HT-29 (cell line): ENCODE measurements at places on chromosomes 4 and X.

DNA sequence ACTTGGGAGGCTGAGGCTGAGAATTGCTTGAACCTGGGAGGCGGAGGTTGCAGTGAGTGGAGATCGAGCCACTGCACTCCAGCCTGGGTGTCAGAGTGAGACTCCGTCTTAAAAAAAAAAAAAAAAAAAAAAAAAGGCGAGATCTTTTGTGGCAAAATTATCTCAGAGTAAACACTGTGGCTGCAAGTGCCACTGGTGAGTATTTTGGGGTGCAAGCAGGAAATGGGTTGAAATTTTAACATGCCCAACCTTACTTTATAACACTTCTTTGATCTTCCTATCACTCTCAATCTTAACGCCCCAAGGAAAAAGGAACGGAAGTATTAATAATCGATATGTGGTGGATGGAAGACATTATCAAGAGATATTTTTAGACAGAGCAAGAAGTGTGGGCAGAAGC is 32.1 kb downstream of the SLC34A2 start:
- DNase-seq: no peak

DNA sequence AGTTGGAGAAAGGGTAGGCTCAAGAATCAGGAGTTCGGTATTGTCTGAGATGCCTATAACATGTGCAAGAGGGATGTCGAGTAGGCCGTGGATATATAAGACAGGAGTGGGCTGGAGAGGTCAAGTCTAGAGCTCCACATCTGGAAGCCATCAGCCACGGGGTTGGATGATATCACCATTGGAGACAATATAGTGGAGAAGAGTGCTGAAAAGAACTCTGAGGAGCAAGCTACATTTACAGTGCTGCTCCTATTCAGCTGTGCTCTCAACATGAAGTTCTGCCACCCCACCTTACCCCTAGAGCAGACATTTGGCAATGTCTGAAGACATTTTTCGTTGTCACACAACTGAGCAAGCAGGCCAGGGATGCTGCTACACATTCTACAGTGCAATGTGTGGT is 20.9 kb upstream of the PLAC1 start:
- no peak for DNase-seq

DNA sequence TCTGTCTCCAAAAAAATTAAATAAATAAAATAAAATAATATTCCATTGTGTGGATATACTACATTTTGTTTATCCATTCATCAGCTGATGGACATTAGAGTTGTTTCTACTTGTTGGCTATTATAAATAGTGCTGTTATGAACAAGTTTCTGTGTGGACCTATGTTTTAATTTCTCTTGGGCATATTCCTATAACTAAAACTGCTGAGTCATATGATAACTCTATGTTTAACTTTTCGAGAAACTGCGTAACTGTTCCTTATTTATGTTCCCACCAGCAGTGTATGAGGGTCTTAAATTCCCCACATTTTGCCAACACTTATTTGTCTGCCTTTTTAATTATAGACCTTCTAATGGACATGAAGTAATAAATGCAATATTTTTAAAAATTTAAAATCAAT is 369.5 kb downstream of the CHIC1 start:
- DNase-seq: no peak

GRCh38 chrX:134732676-134733075 is 74.4 kb upstream of the PLAC1 start:
- no peak for DNase-seq

- DNase-seq: peak; percentile 6
Measured at GRCh38 chr4:41418444-41418843, 119.5 kb upstream of the LIMCH1 start.

DNA sequence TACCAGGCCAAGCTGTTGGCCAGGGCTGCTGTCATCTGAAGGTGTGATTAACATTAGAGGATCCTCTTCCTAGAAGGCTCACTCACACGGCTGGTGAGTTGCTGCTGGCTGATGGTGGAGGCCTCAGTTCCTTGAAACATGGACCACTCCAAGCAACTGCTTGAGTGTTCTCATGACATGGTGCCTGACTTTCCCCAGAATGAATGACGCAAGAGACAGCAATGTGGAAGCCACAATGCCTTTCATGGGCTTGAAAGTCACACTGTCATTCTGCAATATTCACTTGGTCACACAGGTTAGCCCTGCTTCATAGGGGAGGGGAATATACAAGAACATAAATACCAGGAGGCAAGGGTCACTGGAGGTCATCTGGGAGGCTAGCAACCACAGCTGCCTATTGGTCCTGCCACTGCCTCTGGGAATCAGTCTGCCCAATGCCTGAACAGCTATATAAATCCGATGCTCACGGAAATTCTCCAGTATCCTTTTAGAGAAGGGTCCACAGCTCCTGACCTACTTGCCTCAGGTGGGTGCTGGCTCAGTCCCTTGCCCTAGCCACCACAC is 97.1 kb upstream of the MAML3 start:
- no peak for DNase-seq

DNA sequence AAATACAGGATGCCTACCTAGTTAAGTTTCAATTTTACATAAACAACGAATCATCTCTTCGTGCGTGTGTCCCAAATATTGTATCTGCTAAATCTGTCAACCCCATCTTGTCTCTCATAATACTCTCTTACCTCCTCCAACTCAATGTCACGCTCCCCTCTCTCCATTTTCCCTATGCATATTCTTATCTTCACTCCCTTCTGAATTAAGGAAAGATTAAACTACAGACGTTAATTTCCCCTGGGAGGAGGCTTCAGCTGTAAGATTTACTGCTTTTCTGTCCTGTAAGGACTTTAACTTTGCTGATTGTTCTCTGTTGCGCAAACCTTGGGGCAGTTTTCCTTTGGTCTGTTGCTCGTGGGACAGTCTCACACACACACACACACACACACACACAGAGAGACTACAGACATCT is 455 bp upstream of the ABCB7 start:
- DNase-seq: peak; percentile 44
